ENCODE measurements at places on chromosomes 13 and 19.

- DNase-seq: peak; percentile 8
Observed at GRCh38 chr19:47187797-47188196, 43.2 kb downstream of the BBC3 start.

GRCh38 chr13:33017323-33017929 is 1.2 kb downstream of the KL start:
- no peak for DNase-seq

DNA sequence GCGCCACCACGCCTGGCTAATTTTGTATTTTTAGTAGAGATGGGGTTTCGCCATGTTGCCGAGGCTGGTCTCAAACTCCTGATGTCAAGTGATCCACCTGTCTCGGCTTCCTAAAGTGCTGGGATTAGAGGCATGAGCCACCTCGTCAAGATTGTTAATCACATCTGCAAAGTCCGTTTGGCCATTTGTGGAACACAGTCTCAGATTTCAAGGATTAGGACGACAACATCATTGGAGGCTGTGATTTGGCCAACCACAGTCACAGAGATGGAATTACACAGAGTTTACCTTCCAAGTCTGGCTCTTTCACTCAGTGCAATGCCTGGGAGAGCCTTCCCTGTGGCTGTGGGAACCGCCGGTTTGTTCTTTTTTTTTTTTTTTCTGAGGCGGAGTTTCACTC is 17.8 kb downstream of the SULT2B1 start:
- DNase-seq: no peak

GRCh38 chr19:3539756-3540118 is 763 bp downstream of the TEKTIP1 start:
- DNase-seq: no peak

DNA sequence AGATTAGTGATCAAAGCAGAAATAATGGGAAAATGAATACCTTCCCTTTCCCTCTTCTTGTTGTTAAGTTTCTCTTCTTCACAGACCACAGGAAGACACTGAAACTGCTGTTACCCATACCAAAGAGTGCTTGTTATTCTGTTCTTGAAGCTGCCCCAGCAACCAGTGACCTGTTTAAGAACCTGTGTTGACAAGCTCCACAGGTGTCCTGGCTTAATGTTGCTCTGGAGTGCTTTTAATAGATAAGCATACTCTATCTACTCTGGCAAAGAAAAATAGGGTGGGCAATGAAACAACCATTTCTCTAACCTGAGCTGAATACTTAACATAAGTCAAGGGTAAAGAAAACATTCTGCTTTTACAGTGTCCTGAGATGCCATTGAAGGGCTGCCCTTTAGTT is 506.7 kb upstream of the GPC6 start:
- DNase-seq: no peak

- DNase-seq: no peak
Observed at GRCh38 chr19:18672606-18673337, 10.7 kb upstream of the CRTC1 start.

- DNase-seq: no peak
Observed at GRCh38 chr13:30418717-30419459, 3.4 kb upstream of the UBE2L5 start.

DNA sequence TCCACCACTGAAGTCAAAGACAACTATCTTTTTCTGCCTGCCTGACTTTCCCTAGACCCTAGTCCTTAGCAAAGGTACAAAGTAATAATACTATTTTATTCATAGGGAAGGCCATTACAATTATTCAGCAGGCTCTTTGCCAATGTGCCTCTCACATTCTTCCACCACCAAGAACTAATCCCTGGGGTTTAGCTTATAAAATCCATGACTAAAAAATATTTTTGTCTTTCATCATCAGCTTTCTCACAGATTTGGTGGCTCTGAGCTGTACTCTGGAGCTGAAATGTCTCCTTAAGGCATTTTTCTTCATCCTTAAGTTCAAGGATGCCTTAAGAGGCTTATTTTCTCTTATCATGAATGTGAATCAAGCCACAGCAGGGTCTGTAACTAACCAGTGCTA is 96.1 kb downstream of the OXGR1 start:
- DNase-seq: no peak

DNA sequence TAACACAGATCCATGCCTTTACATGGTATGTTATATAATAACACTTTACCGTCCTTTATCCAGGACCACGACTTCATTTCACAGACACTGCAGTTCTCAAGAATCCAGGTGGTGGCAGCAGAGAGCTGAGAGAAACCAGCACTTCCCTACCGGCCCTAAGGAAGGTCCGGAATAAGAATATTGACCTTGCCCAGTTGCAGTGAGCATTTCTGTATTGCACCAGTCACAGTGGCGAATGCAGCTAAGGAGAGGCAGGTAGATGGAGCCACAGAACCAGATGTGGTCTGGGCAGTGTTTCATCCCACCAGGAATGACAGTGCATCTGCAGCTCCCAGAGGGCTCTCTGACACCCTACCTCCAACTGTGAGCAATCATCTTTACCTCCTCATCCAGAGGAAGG is 44.6 kb downstream of the ZNF787 start:
- no peak for DNase-seq

DNA sequence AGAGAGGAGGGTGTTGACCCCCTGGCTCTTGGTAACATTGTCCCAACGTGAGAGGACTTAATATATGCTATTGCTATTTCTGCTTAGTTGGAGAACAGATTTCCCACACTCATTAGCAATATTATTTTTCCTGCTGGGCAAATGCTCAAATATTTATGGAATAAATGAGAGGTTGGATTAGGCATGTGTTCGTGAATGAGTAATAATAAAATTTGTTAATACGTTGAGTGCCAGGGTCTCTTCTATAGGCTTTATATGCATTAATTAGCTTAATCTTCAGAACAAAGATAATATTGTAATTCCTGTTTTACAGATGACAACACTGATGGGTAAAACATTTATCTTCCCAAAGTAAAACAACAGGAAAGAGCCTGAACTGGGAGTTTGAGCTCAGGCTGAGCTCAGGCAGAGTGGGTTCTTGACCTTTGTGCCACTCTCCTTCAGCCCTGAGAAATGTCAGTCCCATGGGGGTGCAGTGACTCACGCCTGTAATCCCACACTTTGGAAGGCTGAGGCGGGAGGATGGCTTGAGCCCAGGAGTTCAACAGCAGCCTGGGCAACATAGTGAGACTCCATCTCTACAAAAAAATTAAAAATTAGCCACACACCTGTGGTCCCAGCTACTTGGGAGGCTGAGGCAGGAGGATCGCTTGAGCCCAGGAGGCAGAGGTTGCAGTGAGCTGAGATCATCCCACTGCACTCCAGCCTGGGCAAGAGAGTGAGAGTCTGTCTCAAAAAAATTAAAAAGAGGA is 1.2 kb downstream of the ZNF233 start:
- no peak for DNase-seq

DNA sequence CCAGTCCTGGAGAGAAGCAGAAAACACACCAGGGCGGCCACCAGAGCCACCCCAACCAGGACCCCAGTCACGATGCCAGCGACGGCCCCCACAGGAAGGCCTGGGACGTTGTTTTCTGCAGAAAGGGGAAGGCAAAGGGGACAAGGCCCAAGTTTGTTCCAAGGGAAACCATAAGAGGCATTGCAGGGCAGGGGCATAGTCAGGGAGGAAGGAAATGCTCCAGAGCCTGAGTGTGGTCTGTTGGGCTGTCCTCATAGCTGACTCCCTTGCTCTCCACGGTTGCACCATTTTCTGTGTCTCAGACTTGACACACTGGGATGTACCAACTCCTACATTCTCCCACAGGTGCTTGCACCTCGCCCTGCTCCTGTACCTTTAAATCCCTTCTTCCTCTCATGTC is 5.2 kb downstream of the CEACAM4 start:
- DNase-seq: no peak

- no peak for DNase-seq
Observed at GRCh38 chr13:52158629-52159158, 703 bp downstream of the NEK3 start.

- no peak for DNase-seq
Observed at GRCh38 chr19:42252365-42253244, 2.3 kb downstream of the ERF start.

- no peak for DNase-seq
Observed at GRCh38 chr13:22102271-22102670, 431.4 kb downstream of the FGF9 start.

DNA sequence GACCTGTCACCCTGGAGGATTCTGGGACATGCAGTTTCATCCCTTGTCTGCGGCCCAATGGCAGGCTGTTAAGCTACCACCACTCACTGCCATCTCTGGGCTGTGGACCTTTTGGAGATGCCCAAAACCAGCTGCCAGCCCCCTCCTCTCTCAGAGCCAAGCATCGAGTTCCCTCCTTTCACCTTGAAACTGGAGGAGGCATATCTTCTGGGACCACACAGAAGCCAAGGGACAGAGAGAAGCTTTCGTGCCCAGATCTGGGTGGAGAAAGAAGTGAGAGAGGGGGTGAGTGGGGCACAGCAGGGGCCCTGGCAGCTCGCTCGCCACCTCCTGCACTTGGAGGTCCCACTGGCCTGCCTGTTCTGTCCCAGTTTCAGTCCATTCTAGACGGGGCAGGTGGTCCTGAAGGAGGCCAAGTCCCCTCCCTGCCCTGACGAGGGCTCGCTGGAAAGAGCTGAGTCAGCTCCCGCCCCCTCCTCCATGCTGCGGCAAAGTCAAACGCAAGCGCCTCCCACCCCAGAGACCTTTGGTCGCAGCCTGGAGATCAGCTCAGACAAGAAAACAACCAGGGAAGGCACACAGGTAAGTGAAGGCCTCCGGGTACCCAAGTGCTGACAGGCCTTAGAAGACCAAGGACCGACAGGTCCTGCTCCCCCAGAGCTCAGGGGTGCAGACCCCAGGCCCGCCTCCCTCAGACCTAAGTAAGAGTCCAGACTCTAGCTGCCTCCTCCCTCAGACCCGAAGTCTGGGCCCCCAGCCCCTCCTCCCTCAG is 3.8 kb downstream of the BCAT2 start:
- DNase-seq: no peak

GRCh38 chr13:24251525-24251924 is 57.9 kb upstream of the C1QTNF9 start:
- DNase-seq: peak; percentile 66

- peak; percentile 7 for DNase-seq
Observed at GRCh38 chr13:102870677-102871415, 25.0 kb downstream of the ERCC5 start.

GRCh38 chr19:6118043-6118442 is 7.7 kb upstream of the RFX2 start:
- DNase-seq: no peak

GRCh38 chr19:35023428-35023827 is 6.8 kb upstream of the SCN1B start:
- no peak for DNase-seq

GRCh38 chr19:5973867-5974635 is 3.9 kb downstream of the RANBP3 start:
- no peak for DNase-seq

DNA sequence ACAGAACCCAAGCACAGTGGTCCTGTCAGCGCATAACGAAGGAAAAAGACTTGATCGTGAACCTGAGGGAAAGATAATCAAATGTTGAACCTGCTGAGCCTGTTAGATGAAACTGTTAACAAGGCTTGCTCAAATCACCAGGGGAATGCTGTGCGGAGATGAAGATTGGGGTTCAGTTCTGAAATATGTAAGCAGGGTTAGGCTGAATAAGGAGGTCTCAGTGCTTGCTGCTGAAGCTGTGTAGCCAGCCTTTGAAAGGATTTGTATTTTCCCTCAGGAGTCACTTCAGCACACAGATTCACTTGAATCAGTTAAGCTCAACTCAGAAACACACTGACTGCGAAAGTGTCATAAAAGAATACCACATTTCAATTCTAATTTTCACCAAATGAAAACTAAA is 793.5 kb downstream of the OLFM4 start:
- no peak for DNase-seq

GRCh38 chr19:18062028-18062427 is 24.7 kb downstream of the IL12RB1 start:
- no peak for DNase-seq

DNA sequence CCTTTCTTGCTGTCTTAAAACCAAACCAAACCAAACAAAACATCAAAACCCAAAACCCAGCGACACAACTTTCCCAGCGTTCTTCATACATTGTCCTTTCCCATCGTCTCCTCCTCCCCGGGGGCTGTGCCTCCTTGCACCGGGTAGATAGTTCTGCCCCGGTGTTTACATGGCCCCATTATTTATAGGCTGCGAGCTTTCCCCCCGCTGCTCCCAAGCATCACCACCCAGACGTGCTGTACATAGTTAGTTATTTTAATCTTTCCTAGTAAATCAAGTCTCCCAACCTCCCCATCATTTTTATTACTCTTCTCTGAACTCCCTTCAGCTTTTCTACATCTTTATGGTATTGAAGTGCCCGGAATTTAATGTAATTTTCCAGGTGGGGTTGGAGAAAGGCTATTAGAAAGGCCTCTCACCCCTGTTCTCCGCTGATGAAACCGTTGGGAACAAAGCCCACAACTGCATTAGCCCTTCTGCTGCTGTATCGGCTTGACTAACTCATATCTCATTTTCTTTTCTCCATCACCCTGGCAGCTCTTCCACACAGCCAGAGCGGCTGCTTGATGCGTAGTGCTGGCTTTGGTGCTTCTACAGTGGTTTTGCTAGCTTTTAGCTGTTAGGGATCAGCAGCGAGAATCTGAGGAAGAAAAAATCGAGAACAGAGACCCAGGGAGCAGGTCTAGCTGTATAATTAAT is 53.1 kb downstream of the FGF9 start:
- no peak for DNase-seq

- no peak for DNase-seq
Observed at GRCh38 chr19:53957448-53958167, 5.1 kb upstream of the CACNG8 start.

GRCh38 chr19:34336781-34337271 is 28.2 kb upstream of the GPI start:
- no peak for DNase-seq
